ENCODE measurements at places on chromosomes 7 and 10.

GRCh38 chr10:98980353-98980752, 255.3 kb downstream of the HPSE2 start:
- no peak for DNase-seq

- DNase-seq = no peak
Observed at GRCh38 chr7:143295870-143296269, 7.7 kb downstream of the CASP2 start.

- no peak for DNase-seq
Observed at GRCh38 chr10:99921948-99922347, 87.8 kb downstream of the DNMBP start.

- DNase-seq = no peak
Observed at GRCh38 chr10:67296926-67297325, 371.1 kb downstream of the LRRTM3 start.

- no peak for DNase-seq
Observed at GRCh38 chr10:80461208-80462183, 7.4 kb downstream of the TSPAN14 start.

DNA sequence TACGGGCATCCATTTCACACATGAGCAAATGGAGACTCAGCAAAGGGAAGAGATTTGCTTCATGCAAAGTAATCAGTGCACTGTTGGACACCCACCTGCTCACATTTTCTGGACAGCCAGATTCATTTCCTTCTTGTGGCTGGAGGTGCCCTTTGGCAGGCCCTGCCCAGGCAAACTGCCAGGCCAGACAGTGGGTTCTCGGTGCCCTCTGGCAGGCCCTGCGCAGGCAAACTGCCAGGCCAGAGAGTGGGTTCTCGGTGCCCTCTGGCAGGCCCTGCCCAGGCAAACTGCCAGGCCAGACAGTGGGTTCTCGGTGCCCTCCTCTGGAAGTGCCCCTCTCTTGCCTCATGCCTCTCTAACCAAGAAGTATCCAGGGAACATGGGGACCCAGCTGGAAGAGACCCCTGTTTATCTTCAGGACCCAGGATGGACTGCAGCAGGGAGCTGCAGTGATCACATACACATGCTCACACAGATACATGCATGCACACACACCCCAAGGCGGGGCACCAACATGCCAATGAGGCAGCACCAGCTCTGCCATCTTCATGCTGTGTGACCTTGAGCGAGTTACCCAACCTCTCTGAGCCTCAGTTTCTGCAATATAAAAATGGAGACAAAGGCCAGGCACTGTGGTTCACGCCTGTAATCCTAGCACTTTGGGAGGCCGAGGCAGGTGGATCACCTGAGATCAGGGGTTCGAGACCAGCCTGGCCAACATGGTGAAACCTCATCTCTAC, 67.1 kb downstream of the OAT start:
- no peak for DNase-seq

DNA sequence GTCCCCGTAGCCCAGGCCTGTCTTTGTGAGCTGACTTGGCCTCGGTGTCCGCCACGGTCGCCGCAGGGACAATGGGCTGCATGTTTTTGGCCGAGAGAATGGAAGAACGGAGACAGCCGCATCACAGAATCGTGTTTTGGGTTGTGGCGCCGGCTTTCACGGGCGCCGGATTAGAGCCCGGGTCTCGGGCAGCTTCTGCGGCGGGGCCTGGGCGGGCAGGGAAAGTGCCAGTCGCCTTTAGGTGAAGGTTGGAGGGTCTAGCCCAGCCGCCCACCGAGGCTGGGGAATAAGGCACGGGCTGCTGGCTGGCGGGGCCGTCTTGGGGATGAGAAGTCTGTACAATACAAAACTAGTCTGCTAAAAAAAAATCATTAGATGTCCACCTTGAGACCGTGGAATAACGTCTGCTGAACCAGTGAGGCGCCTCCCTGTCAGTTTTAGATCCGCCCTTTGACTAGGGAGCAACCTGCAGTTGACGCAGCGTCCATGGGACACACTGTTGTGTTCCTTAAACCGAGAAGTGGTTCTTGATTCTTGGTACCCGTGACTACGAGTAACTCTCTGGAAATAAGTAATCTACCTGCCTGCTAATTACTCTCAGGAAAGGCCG, 577 bp downstream of the DNAJB9 start:
- DNase-seq = no peak

DNA sequence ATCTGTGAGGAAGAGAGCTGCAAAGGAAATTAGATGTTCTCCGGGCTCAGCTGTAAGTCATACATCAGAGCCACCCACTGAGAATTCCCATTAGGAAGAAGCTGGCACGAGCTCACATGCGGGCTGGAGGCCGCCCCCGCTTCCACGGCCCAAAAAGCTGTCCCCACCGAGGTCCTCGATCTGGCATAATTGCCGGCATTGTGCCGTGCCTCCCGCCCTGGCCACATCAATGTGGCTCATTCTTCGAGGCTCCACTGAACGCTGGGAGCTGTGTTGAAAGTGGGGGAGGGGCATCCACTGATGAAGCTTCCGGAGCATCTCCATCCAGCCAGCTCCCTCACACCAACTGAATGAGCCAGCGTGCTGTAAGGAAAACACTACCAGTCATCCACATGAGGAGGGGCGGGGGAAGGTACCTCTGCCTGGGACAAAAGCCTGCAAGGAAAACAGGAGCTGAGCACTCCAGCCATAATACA, 173.1 kb downstream of the PTPRN2 start:
- DNase-seq = peak; percentile 90

DNA sequence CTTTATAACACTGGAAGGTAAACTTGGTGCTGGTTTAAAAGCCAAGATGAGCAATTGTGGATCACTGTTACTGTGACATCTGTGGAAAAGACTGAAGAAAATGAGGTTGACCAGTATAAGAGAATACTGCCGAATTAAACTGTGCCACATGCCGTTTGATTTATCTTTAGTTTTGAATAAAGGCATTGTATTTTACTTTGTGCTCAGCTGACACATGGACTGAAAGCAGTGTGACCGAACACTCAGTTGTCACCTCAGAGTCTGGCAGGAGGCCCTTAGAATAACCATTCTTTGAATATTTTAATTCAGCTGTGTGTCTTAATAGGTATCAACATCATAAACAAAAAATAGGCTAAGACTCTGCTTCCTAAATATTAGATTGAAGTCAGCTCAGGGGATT, 133.7 kb upstream of the GJD4 start:
- no peak for DNase-seq

- DNase-seq = no peak
Observed at GRCh38 chr7:93036149-93036640, 81.6 kb downstream of the SAMD9 start.

DNA sequence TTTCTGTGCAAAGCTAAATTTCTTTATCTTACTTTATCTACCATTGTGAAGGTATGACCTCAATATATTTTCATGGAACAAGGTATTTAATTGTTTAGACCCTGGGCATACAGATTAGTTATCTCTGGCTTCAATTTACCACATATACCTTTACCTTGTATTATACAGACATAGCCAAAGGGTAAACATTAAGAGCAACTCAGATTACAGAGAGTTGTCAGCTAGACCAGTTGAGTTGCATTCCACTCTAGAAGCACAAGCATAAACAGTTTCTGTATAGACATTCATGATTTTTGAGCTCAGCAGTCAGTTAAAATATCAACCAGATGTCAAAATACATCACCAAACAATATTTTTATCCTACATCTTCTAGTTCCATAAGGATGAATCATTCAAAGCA, 857.3 kb upstream of the ZWINT start:
- DNase-seq = no peak

GRCh38 chr10:22364407-22365140, 19.3 kb downstream of the SPAG6 start:
- DNase-seq = no peak

GRCh38 chr7:125926621-125927020, 997.0 kb upstream of the POT1 start:
- DNase-seq = no peak

DNA sequence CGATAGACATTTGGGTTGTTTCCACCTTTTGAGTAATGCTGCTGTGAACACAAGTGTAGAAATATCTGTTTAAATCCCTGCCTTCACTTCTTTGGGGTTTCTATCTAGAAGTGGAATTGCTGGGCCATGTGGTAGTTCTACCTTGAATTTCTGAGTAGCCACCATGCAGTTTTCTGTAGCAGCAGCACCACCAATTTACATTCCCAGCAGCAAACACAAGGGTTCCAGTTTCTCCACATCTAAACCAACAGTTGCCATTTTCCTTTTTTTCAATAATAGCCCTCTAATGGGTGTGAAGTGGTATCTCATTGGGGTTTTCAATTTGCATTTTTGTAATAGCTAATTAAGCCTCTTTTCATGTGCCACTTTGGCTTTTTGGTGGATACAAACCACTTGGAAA, 209.8 kb downstream of the CCDC3 start:
- DNase-seq = no peak

DNA sequence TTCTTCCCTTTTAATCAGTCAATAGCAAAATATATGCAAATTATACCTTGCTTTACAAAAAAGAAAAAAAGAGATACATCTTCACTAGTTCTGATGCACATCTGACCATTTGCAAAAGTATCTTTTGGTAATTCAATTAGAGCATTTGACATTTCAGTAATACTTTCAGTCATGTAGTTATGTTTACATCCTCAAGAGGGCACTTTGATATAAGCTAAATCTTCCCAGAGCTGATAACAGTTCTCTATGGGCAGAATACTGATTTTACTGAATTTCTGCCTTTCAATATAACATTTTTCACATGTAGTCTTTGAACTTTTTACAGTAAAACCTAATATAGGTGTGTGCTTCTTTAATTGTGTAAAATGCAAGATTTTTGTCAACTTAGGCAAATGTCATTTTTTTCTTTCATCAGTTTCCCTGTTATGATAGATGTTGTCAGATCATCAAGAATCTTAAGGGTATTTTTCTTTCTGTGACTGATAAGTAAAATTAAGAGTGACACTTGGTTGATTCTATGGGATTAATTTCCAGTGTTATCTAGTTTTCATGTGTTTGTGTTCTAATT, 703.5 kb upstream of the SEMA3D start:
- no peak for DNase-seq

- no peak for DNase-seq
Observed at GRCh38 chr7:145147865-145148264, 312.0 kb upstream of the TPK1 start.

GRCh38 chr10:4338768-4339167, 487.2 kb upstream of the AKR1E2 start:
- no peak for DNase-seq

GRCh38 chr10:50336140-50336539, 84.8 kb upstream of the ASAH2 start:
- DNase-seq = no peak

DNA sequence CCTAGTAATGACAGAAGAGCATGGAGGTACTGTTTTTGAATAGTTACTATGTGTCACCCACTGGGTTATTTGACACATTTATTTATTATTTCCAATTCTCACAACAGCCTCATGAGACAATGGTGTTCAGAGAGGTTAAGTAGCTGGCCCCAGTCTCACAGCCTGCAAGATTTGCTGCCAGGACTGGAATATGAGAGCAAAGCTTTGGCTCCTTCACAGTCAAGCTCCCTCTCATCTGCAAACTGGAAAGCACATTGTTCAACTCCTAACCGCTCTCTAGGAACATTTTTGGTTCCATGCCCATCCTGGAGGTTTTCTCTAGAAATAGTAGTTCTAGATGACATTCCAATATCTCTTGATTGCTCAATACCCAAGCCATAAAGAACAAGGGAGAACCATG, 75.5 kb upstream of the CXCL12 start:
- no peak for DNase-seq

DNA sequence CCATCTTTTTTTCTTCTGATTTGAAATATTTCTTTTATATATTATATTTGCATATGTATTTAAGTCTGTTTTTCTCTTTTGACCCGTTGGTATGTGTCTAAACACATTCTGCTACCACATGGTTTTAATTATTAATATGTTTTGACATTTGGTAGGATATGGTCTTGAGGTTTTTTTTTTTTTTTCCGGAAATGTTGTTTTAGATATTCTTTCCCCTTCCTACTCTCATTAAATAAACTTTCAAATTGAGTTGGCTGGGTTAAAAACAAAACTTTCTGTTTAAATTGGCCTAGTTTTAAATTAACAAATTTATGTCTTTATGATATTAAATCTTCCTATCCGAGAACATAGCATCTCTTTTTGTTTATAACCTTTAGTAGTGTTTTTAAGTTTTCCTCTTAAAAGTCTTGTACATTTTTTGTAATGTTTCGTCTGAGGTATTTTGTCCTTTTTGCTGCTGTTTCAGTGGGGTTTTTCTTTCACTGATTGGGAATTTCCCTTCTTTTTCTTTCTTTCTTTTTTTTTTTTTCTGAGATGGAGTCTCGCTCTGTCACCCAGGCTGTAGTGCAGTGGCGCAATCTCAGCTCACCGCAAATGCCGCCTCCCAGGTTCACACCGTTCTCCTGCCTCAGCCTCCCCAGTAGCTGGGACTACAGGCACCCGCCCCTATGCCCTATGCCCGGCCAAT, 25.4 kb downstream of the STAM start:
- no peak for DNase-seq

GRCh38 chr7:142131439-142132185, 20.1 kb downstream of the MGAM2 start:
- no peak for DNase-seq

DNA sequence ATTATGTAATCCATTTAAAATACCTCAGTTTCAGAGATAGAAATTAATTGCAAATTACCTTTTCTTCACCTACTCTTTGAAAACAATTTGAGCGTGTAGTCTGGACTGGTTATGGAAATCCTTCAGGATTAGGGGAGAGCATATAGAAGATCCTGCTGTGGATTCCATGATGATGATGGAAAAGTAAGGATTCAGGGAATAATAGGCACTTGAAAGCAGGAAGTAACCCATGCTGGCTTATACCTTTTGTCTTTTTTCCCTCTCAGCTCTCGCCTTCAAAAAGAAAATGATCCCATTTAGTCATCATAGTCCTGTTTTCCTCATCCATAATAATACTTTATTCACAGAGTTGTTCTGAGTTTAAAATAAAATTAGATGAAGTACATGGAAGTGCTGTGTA, 4.4 kb downstream of the HBP1 start:
- DNase-seq = no peak

DNA sequence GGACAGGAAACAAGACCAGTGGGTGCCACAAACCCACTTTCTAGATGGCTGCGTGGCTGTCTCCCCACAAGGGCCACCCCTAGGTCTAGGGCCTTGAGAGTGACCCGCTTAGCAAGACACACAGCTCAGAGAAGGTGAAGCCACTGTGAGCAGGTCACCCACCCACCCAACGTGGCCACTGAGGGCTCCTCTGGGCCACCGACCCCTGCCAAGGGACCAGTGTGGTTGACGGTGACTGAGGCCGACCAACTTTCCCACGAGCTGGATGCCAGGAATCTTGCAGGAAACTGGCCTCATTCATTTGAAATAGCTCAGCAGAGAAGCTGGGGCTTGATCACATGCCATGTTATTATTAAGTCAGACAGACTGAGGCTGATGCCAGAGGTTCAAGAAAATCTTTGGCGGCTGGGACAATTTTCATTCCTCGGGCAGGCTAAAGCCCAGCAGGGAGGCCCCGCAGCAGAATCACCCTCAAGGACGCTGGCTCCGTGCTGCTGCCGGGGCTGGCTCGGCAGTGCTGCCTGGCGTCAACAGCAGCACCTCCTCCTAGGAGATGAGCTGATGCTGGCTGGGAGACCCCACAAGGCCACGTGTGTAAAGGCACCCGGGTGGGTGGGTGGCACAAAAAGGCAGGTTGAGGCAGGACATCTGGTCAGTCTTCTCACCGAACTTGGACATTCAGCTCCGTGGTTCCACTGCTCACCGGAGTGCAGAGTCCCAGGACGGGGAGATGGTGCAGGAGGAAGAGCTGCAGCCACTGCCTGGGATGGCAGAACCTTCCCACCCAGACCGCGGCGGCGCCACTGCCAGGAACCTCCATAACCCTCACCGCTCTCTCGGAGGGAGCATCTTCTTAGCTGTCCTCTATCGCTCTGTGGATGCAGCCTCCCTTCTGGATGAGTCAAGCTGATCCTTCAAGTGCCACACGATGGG, 57.8 kb downstream of the ZRANB1 start:
- DNase-seq = peak; percentile 41
